CD4-positive, alpha-beta T cell (primary cell): ENCODE measurements at places on chromosomes 1 and 21.

GRCh38 chr1:228998179-228998578 lies 262.9 kb downstream of the RHOU start:
- DNase-seq, result no peak

GRCh38 chr21:32315511-32316281 lies 17.0 kb downstream of the MRAP start:
- no peak for DNase-seq

- DNase-seq, result no peak
Measured at GRCh38 chr21:35478161-35479064, 429.3 kb upstream of the RUNX1 start.

DNA sequence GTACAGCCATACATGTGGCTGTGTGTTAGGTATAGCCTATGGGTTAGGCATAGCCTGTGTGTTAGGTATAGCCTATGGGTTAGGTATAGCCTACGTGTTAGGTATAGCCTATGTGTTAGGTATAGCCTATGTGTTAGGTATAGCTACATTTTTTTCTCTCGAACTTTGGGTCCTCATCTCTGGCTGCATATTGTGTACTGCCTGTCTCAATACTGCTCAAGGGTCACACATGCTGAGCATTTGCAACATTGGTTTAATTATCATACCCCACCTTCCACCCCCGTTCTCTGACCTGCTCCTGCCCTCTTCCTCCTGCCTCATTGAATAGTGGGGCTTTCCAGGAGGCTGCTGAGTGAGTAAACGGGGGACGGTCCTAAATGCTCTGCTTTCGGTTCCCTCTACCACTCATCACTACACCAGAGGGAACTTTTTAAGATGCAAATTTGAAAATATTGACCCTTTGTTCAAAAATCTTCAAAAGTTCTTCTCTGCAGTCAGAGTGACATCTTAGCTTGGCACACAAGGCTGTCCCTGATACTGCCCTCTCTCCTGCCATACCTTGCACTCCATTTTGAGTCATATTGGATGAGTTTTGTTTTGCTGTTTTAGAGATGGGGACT lies 17.8 kb downstream of the OR2B11 start:
- no peak for DNase-seq
